Fibroblast of lung (primary cell): ENCODE measurements at places on chromosomes 5 and 9. TPM values are rescaled to one million over a fixed set of nuclear protein-coding genes. Genes with fewer than 3 reads are reported as not detected.

Gene THBS4
- 1.5 and 2.3 TPM in 2 replicates for total RNA-seq

DNA sequence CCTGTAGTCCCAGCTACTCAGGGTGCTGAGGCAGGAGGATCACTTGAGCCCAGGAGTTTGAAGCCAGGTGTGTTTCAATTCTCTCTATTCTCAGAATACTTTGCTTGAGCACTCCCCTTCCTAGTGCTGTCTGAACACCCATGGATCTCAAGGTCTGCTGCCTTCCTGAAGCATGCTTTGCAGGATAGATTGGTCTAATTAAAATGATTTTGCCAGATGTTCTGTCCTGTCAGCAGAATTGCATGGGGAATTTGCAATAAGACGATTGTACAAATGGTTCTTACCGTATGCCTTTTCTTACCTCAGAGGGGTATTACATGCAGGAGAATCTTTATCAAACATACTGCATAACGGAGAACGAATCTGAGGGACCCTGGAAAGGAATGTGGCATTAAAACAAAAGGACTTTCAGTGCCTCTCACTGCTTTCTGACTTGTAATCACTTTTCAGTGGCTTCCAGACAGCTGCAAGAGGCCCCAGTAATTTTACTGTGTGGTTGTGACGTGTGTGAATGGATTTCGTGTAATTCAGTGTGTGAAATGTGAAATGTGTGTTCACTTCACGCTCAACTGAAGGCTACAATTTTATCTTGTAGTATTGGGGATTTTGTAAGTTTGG lies 587.2 kb upstream of the SEMA6A start:
- no peaks in the 10 kb centered on the region for H3K4me1 ChIP-seq
- H3K4me3 ChIP-seq = no peak overlapping the region
- H3K36me3 ChIP-seq = no peaks in the 10 kb centered on the region
- DNase-seq = no peak

DNA sequence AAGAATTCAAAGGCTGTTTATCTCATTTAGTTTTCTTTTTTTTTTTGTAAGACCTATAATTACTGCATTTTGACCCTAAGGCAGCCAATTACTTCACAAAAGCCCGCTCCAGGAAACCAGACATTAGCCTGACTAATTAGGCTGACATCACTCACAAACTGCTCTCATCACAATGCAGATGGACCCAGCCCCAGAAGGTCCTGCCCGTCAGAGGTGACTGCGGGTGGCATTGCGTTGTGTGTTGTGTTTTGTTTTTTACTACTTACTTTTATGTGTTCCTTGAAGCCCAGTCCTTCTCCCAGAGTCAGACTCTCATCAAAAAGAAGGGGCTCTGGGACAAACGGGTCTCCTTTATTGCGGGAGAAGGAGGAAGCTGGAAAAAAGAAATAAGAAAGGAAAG lies 172.2 kb downstream of the HSD17B3 start:
- H3K27me3 ChIP-seq = peaks cover 2% of the 10 kb centered on the region
- no peaks in the 10 kb centered on the region for H3K36me3 ChIP-seq
- DNase-seq = no peak
- no peaks in the 10 kb centered on the region for H3K4me1 ChIP-seq
- no peak overlapping the region for H3K27ac ChIP-seq

GRCh38 chr9:88587885-88588649 lies 53.1 kb downstream of the NXNL2 start:
- no peak overlapping the region for H3K27ac ChIP-seq
- DNase-seq = no peak
- H3K36me3 ChIP-seq = no peaks in the 10 kb centered on the region
- no peaks in the 10 kb centered on the region for H3K4me1 ChIP-seq
- no peaks in the 10 kb centered on the region for H3K27me3 ChIP-seq

GRCh38 chr5:131147258-131147657 lies 17.8 kb downstream of the HINT1 start:
- no peaks in the 10 kb centered on the region for H3K4me1 ChIP-seq
- peak; percentile 3 for DNase-seq
- no peak overlapping the region for H3K27ac ChIP-seq
- no peak overlapping the region for H3K4me3 ChIP-seq
- H3K27me3 ChIP-seq = no peaks in the 10 kb centered on the region

GRCh38 chr9:126049896-126050604 lies 276.6 kb upstream of the MVB12B start:
- no peak overlapping the region for H3K27ac ChIP-seq
- H3K36me3 ChIP-seq = no peaks in the 10 kb centered on the region
- no peak overlapping the region for H3K4me3 ChIP-seq
- H3K4me1 ChIP-seq = no peaks in the 10 kb centered on the region
